ENCODE measurements at places on chromosomes 2 and 18.

DNA sequence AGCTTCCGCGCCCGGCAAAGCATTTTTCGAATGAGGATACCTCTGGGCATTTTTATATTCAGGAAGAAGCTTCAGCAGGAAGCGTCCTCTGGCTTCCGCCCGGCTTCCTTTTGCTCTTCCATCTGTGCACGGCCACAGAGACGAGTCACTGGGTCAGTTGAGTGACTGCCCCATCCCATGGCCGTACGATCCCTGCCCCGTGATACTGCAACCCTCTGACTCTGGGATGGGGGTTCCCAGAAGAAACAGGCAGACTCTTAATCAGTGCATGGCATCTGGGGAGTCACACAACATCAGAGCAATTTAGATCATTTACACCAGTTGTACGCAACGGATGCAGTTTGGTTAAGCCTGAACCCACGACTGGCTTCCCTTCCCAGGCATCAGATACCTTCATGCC lies 40.9 kb downstream of the SLC4A3 start:
- DNase-seq, result no peak

- no peak for DNase-seq
Observed at GRCh38 chr18:48033790-48034650, 103.6 kb upstream of the SMAD2 start.

GRCh38 chr18:49459404-49460171 lies 857 bp downstream of the DYM start:
- DNase-seq, result no peak

DNA sequence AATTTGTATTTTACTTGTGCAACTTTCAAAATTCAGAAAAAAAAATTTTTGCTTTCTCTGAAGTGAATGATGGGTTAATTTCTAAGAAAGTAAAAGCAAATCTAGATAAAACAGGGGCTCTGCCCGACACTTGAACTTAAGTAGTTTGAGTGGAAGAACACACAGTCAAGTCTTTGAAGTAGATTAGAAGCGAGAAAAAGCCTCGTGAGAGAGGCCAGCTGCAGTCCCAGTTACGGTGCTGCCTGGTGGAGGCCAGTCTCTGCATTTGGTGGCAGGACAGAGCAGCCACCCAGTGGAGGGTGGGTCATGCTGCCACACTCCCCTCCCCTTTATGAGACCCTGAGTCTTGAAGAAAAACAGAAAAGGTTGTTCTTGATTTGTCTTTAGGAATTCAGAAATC lies 81.8 kb downstream of the INPP5D start:
- no peak for DNase-seq

GRCh38 chr2:200507179-200507578 lies 2.7 kb downstream of the KCTD18 start:
- DNase-seq, result no peak

- peak; percentile 38 for DNase-seq
Observed at GRCh38 chr18:58103339-58103985, 59.4 kb downstream of the NEDD4L start.

DNA sequence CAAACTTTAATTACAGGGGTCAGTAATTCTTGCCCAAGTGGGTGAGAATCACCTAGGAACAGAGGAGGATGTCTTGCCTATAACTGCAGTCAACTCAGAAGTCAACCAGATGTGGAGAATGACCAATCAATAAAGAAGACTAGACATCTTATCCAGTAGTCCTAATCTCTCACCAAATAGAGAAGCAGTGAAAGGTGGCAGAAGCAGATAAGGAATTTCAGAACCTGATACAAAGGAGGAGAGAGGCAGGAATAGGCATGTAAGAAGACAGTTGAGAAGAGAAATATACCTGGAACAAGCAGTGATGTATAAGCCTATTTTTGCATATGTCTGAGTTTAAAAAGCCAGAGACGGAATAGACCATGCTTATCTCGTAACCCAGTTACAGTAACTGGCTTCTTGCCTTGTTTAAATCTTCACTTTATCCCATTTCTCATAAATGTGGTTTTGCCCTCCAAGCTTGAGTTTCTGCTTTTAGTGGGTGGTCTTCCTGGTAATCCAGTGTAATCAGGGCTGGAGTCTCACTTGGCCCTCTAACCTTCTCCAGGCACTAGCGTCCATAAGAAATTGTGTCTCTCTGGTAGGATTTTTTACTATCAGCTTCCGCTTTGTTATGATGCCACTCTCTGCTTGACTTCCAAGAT lies 401.0 kb downstream of the SUCLG1 start:
- no peak for DNase-seq

GRCh38 chr2:3704692-3705091 lies 1.3 kb downstream of the DCDC2C start:
- DNase-seq, result peak; percentile 40

DNA sequence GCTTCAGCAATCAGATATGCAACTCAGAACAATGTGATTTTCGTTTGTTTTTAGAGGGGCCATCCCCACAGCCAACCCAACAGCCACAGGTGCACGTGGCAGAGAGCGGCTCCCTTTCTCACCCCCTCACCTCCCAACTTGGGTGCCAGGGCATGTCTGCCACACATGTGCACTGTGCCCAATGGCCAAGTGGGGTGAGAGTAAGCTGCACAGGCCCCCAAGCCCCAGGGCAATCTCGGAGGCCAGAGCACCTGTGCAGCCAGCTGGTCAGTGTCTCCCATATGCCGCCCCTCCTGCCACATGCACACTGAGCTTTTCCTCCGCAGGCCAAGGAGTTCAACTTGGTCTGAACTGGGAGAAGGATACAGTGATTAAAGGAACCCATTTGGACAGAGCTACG lies 1130.2 kb downstream of the DSC3 start:
- DNase-seq, result no peak

- peak; percentile 93 for DNase-seq
Observed at GRCh38 chr2:16031058-16031847, 90.9 kb downstream of the MYCN start.

GRCh38 chr2:140138736-140139135 lies 1358.5 kb upstream of the NXPH2 start:
- no peak for DNase-seq

- no peak for DNase-seq
Observed at GRCh38 chr18:25282282-25282681, 69.7 kb downstream of the ZNF521 start.

DNA sequence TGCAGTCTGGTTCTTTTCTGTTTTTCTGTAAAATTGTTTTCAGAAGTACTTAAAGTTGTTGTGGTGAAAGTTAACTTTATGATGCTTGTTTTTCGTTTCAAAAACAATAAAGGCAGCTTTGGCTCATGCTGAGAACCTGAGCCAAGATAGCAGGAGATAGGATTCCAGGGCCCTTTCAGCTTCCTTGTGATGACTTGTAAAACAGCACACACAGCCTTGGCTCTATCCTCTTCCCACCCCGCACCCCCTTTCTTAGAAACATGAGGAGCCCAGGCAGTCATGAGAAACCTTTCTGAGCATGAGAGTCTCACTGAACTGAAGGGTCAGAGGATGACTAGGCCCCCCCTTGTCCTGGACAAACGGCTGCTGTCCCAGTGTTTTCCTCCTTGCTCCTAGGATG lies 12.4 kb upstream of the CHRNA1 start:
- DNase-seq, result no peak

DNA sequence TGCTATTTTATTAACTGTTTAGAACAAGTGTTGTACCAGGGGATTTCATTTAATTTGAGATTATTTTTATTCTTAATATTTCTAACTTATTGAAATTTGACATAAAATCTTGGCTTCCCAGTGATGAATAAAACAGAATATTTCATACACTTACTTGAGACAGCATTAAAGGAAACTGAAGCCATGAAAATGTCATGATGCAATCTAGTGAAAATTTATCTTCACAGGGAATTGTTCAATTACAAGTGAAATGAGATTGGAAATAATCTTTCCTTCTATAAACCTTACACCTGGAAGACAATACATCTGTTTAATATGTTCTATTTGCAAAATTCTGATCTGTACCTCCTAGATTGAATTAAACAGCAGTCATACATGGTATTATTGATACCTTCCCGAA lies 511.0 kb upstream of the CDH7 start:
- no peak for DNase-seq

- DNase-seq, result no peak
Observed at GRCh38 chr18:30175061-30175574, 867.4 kb downstream of the DSC3 start.

DNA sequence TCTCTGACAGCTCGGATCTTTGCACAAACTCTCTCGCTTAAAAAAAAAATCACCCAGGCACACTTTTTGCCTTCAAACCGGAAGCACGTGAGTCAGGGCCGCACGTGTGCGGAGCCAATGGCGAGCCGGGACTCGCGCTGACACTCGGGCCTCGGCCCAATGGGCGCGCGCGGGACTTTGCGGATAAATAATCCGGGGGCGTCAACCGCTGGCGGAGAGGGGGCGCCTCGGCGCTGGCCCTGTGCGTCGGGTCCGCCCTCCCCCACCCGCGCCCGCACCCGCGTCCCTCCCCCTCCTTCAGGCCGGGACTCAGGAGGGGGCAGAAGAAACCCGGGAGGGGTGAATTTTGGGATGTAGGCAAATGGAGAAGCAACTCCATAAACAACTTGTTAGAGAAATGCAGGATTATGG lies 319 bp upstream of the EN1 start:
- peak; percentile 47 for DNase-seq

- DNase-seq, result no peak
Observed at GRCh38 chr18:27214831-27215230, 29.7 kb upstream of the CHST9 start.

GRCh38 chr18:12283256-12283655 lies 24.8 kb upstream of the TUBB6 start:
- DNase-seq, result no peak

- DNase-seq, result no peak
Observed at GRCh38 chr2:238963161-238963970, 115.5 kb downstream of the TWIST2 start.

DNA sequence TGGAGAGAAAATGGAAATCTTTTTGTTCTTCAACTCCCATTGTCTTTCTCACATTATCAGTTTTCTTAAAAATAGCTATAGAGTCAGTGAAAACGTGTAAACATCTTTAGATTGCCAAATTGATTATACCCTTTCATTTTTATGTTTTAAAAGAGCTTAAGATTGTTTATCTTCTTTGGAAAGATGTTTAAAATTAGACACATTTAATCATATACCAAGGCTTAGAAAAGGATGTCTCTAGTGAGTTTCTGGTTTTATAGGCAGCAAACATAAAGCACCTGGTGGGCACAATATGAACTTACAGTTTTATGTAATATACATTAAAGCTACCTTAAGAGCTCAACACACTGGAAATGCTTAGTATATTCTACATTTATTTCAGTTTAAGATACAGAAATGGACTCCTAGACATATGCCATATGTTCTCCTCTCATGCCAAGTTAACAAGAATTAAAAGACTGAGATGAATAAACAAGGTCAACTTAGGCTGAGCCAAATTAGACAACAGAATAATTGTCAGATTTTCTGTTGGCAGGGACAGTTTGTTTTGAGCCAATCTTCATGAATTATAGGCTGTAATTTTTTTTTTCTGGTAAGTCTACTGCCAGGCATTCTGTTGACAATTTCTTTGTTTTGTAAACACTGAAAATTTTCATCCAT lies 112.7 kb downstream of the OTX1 start:
- DNase-seq, result no peak

DNA sequence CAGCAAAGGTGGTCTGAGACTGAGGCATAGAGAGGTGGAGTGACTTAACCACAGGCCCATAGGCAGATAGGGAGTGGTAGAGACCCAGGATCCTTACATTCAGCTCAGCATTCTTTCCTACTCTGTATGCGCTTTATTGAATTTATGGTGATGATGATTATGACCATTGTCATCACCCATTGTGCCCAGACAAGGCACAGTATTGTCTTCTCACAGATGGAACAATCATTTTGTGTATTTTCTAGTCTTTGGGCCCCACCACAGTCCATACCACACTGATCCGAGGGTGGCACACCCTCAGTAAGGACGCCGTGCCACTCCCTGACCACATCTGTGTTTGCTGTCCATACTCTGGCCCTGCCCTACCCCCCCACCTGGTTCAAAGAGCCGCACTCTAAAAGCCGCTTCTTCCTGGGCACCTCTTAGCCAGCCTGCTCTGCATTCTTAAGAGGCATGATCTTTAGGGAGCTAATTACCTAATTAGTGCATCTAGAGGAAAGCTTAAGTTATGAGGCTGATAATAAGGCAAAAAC lies 179.6 kb upstream of the SMAD2 start:
- no peak for DNase-seq

GRCh38 chr2:238851761-238852160 lies 3.9 kb downstream of the TWIST2 start:
- DNase-seq, result no peak

DNA sequence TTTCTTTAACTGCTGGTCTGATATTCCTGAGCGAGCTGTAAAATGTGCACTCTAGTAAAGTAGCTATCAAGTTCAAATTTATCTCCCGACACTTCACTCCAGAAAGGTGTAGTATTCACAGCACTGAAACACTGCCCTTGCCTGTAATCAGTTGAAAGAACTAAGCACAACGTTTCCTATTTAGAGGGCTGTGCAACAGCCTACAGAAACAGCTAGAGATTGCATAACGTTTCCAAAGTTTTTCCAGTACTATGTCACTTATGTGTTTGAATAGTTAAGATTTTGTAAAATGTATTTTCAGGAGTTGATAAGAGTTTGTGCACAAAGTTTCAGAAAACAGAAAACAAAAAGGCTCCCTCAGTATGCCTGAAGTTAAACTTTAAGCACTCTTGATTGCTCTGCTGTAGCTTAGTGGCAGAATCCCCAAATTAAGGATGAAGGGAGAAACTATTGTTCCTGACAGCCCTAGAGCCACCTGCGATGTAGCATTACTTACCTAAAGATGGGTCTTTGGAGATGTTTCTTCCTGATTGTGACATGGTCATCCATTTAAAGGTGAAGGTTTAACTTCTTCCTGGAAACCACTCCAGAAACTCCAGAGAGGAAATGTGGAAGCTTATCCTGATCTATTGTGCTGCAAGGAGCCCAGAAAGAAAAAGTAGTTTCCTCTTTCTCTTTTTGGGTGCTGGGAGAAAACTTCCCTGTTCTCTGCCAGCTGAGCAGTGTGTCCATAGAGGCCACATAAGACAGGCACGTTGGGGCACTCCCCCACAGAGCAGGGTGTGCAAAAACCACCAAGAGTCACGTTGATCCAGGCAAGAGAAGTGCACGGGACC lies 536 bp downstream of the PDE1A start:
- DNase-seq, result no peak

GRCh38 chr2:239539083-239539775 lies 138.4 kb upstream of the HDAC4 start:
- no peak for DNase-seq

Data from SK-N-DZ (cell line).